Fibroblast of skin of left biceps (primary cell): ENCODE measurements at places on chromosomes 2 and 18.

DNA sequence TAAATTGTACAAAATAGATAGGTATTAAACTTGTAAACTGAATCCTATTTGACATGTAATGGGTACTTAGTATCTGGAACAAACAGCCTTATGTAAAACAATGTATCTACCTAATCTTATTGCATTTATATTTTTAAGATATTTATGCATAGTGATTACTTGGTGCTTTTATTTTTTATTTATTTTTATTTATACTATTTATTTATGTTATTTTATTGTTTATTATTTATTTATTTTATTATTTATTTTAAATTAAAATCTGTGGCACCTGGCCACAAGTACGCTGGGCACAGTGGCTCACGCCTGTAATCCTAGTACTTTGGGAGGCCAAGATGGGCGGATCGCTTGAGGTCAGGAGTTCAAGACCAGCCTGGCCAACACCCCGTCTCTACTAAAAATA lies 26.9 kb downstream of the MRO start:
- DNase-seq: no peak

DNA sequence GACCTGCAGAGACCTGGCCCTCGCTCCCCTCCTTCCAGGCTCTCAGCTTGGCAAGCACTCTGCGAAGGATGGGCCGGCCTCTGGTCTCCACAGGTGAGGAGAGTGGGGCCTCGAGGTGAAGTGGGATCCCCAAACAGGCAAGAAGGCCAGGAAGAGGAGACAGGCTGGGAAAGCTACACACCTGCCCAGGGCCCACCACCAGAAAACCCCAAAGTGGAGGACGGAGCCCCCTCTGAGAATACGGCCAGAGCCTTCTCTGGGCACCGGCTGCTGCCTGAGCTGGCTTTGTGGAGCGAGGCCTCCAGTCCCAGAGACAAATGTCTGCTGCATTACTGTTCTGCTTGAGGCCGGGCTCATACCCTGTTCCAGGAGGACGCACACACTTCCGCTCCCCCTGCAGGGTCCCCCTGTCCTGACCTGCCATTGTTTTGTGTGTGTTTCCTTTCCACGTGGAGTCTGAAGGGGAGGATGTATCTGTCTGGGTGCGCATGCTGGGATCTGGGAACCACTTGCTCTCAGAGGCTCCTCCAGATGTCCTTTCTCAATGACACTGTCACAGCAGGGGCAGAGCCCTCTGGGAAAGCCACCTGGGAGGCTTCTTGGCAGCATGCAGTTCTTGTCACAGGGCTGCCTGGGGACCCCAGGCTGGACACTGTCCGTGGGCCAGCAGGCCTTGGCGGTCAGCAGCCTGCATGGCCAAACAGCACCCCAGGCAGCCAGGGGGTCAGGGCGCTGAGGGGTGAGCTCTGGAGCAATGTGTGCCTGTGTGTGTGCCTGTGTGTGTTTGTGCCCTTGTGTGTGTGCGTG lies 20.8 kb downstream of the KCNF1 start:
- DNase-seq: no peak

DNA sequence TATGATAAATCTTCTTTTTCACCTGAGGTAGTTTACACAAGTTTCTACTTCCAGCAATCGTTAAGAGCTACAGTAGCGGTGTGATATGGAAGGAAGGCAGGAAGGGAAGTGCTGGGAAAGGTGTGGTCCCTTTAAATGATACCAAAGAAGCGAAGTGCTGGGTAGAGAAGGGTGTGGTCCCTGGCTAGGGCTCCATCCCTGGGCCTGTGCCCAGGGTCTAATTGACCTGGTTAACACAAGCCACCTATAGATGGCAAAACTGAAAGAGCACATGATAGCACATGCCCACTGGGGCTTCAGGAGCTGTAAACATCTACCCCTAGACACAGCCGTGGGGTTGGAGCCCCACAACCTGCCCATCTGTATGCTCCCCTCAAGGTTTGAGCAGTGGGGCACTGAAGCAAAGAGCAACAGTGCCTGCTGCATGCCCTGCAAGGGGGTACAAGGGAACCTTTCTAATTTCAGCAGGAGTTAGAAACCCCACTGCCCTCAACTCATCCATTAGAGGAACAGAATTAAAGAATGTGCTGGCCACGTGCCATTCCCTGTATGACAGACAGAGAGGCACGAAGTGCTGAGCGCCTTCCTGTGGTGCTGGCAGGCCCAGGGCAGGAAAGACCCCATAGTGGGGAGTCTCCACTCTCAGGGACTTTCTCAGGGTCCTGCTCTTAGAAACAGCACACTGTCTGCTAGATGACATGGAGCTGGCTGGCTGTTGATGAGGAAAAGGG lies 153.1 kb upstream of the LMAN1 start:
- DNase-seq: no peak

DNA sequence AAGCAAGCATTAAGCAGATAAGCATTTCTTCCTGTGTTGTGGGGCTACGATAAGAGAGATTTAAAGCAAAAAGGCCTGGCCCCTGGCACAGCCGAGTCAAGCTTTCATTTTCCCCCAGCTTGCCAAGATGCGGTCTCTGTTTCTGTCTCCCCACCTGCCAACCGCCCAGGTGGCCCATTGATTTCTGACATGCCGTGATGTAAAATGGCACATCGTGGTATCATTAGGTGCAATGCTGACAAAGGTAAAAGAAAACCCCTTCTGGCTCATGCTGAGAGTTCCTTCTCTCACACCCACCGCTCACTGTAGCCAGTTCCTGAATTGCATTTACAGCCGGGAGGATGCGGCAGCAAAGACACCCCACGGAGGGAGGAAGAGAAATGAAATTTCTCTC lies 62.8 kb downstream of the BOD1L2 start:
- DNase-seq: no peak

GRCh38 chr2:100535855-100536254 lies 26.9 kb upstream of the PDCL3 start:
- DNase-seq: no peak

DNA sequence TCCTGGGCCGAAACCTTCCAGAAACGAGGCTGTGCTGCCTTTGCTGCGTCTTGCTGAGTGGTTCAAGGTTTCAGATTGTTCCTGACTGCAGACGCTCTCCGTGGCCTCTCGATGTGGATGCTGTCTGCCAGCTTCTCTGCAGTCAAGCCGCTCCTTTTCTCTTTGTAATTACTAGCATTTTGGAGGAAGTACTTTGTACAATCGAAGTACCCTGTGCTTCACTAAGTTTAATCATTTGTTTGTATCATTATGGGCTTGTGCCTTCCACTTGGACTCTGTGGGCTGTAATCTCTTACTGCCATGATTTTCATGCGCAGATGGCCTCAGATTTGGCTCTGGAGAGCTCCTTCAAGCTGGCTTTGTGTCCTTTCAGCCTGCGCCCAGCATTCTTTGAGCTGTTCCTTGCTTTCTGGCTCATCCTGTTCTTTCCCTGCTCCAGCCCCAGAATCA lies 49.3 kb downstream of the TRAF3IP1 start:
- DNase-seq: no peak

GRCh38 chr2:98378901-98379300 lies 32.6 kb downstream of the CNGA3 start:
- no peak for DNase-seq

- DNase-seq: no peak
These were observed 2.5 kb downstream of the CHN1 start for GRCh38 chr2:175002547-175003274.

- no peak for DNase-seq
These were observed 65.6 kb upstream of the RAB6C start for GRCh38 chr2:129913695-129914495.

DNA sequence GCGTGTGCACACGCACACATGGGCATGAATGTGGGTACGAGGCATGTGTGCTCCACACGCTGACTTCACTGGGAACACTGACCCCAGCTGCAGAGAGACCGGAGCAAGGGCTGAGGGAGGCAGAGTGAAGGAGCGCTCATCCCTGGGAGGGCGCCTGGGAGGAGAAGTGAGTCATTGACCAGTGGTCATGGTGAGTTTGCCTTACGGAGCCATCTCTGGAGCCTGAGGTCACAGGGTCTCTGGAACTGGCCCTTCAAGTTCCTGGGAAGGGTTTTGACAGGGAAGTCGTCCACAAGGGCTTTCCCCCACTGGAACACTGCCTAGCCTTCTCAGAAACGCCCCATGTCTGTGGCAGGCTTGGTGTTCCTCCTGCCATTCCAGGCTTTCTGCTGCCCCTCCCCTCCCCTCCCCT lies 14.3 kb upstream of the TMEM185B start:
- DNase-seq: no peak

GRCh38 chr2:108169982-108170625 lies 69.7 kb upstream of the SULT1C3 start:
- no peak for DNase-seq

- no peak for DNase-seq
These were observed 22.1 kb downstream of the IKZF2 start for GRCh38 chr2:213129311-213129710.
